ENCODE measurements at places on chromosomes 16 and 17.

DNA sequence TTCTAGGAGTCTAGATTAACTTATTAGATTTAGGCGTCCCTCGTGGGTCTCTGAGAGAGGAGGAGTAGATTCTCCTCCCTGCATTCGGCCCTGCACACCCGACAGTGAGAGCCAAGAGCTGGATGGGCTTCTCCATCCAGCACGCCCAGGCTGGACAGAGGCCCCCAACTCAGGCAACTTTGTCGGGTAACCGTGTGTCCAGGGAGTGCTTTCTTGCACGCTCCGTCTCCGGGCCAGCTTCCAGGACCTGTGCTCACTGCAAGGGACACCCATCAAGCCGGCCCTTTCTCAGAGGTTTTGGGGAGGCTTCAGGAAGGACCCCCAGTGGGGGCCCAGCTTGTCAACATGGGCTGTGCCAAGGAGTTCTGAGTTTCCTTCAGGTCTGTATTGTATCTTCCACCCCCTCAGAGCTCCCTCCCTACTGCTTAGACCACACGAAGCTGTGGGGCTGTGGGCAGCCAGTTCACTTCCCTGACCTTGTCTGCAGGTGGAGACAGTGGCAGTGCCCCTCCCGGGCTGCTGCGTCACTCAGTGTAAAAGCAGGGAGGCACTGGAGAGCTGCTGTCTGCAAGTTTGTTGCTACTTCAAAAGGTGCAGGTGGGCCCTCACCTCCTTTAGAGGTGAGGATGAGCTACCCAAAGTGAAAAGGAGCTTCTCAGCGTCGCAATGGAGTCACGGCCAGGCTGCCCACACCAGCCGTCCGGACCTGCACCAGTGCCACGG lies 24.0 kb upstream of the C16orf78 start:
- DNase-seq: no peak

DNA sequence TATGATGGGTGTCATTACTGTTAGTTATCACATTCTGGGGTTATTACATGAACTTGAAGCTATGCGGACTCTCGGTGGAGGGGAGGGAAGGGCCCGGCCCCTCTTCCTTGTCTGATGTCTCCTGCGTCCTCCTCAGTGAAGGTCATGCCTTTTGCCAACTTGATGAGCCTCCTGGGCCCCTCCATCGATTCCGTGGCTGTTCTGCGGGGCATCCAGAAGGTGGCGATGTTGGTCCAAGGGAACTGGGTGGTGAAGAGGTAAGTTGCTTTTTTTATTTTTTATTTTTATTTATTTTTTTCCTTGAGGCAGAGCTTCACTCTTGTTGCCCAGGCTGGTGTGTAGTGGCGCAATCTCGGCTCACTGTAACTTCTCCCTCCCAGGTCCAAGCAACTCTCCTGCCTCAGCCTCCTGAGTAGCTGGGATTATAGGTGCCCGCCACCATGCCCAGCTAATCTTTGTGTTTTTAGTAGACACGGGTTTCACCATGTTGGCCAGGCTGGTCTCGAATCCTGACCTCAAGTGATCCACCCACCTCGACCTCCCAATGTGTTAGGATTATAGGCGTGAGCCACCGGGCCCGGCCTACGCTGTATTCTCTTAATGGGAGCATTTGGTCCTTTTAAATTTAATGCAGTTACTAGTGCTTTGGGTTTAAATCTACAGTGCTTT lies 21.6 kb downstream of the POLR3E start:
- DNase-seq: no peak

DNA sequence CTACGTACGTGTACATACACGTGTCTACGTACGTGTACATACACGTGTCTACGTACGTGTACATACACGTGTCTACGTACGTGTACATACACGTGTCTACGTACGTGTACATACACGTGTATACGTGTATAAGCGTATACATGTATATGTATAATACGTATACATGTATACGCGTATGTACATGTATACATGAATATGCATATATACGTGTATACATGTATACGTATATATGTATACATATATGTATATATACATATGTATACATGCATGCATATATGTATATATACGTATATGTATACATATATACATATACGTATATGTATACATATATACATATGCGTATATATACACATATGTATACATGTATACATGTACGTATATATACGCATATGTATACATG lies 22.2 kb upstream of the PYY start:
- no peak for DNase-seq

DNA sequence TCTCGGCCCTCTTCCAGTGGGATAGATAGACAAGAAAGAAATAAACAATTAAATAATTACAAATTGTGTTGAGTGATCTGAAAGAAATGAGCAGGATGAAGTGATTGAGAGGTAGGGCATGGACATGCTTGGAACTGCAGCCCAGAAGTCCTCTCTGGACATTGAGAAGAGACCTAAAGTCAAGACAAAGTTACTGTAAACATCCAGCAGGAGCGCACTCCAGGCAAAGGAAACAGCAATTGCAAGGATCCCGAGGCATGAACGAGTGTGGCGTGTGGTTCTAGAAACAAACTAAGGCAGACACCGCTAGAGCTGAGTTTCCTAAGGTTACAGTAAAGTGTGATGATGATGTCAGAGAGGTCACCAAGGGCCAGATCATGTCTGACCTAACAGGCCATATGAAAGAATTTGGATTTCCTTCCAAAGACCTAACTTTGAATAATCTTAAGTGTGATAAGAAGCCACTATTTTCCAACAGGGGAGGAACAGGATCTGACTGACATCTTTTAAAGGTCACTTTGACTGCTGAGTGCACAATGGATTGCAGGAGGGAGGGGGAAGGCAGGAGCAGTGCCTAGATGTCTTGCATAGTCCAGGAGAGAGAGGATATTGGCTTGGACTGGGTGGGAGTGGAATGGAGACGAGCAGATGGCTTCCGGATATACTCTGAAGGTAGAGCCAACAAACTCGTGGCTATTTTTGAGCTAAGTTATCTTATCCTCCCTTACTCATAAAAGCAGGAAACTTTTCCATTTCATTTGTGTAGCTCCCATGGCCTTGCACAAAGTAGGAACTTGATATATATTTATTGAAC lies 19.0 kb downstream of the ABCC12 start:
- no peak for DNase-seq

DNA sequence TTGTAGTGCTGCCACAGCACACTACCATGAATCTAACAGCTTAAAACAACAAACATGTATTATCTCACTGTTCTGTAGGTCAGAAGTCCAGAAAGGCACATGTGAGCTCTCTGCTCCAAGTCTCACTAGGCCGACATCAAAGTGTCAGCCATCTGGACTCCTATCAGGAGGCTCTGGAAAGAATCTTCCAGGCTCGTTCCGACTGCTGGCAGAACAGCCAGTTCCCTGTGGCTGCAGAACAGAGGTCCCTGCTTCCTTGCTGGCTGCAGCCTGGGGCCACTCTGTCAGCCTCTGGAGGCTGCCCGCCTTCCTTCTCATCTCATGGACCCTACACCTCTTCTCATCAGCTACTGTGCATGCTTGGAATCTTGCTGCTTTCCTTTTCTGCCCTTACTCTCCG lies 168.9 kb downstream of the CBLN1 start:
- DNase-seq: no peak

- peak; percentile 78 for DNase-seq
Observed at GRCh38 chr17:77404812-77405581, 264.2 kb downstream of the SEC14L1 start.
